Melanocyte of skin (primary cell): ENCODE measurements at places on chromosomes 5 and 9. TPM values are rescaled to one million over a fixed set of nuclear protein-coding genes. Genes with fewer than 3 reads are reported as not detected.

Gene PCDHAC1
- 0.34 and 0.36 TPM in 2 replicates for total RNA-seq

Gene GRAMD2B
- total RNA-seq, result 11.7 and 13.3 TPM in 2 replicates

Gene ZNF169
- 3.3 and 3.4 TPM in 2 replicates for total RNA-seq

Gene PIGO
- 24.1 and 25.1 TPM in 2 replicates for total RNA-seq
